ENCODE measurements at places on chromosomes 16 and 17.

DNA sequence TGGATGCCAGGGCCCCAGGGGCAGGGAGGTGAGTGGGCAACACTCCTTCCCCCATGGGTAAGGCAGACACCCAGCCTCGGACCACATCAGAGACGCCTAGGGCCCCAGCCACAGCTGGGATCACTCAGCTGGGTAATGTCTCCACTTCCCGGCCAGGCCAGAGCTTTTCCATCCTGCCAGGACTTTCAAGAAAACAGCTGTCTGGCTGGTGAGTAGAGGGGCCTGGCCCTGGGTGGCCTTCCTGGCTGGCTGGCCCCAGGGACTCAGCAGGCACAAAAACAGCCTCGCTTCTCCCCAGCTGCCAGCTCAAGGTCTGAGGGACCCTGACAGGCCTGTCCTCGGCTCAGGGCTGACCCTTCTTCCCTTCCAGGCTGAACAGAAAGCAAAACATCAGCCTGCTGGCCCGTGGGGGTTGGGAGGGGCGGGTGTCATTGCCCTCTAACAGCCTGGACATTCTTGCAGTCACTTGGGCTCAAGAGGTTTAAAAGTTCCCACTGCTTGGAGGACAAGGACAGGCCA is 45.3 kb upstream of the JPH3 start:
- DNase-seq = no peak

GRCh38 chr17:31997005-31997404 is 10.2 kb upstream of the LRRC37B start:
- DNase-seq = no peak

- no peak for DNase-seq
These were observed 203.9 kb downstream of the CEP112 start for GRCh38 chr17:65987988-65988387.

GRCh38 chr16:11757671-11758545 is 15.3 kb upstream of the TXNDC11 start:
- no peak for DNase-seq

GRCh38 chr16:14672403-14672971 is 21.6 kb downstream of the PLA2G10 start:
- DNase-seq = no peak

GRCh38 chr16:50306287-50306686 is 39.9 kb downstream of the ADCY7 start:
- DNase-seq = no peak

DNA sequence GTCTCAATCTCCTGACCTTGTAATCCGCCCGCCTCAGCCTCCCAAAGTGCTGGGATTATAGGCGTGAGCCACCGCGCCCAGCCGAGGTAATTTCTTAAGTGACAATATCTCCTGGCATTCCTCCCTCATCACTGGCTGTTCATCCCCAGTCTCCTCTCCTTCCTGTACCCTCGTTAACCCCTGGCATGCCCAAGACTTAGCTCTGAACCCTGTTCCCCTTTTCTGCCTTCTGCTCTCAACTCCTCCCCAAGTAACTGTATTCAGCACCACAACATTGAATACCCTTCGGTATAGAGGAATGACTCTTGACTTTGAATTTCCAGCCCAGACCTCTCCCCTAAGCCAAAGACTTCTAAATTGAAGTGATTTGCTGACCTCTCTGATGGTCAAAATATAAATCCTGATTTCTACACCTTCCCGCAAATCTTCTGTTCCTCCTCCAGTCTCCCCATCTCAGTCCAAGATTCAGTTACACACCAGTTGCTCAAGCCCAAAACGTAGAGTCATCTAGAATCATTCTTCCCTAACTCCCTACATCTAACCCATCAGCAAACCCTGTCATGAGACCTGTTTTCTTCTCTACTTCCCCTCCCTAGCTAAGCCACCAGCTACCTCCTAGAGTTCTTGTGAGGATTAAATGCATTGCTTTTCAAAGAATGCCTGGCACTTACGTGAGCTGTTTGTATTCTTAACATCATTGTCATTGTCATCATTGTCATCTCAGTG is 14.8 kb downstream of the PMP22 start:
- no peak for DNase-seq

- DNase-seq = no peak
These were observed 16.6 kb downstream of the TRPV2 start for GRCh38 chr17:16432017-16432416.

- no peak for DNase-seq
These were observed 29.3 kb downstream of the MARF1 start for GRCh38 chr16:15613676-15614075.

- DNase-seq = no peak
These were observed 9.2 kb downstream of the CDIP1 start for GRCh38 chr16:4529085-4530060.

DNA sequence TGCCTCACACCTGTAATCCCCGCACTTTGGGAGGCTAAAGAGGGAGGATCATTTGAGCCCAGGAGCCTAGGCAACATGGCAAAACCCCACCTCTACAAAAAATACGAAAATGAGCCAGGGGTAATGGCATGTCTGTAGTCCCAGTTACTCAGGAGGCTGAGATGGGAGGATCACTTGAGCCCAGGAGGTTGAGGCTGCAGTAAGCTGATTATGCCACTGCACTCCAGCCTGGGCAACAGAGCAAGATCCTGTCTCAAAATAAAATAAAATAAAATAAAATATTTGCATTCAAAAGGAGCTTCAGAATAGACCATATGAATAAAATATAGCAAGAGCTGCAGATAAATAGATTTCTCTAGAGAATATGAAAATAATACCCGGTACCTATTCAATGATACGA is 71.5 kb upstream of the ATF7IP2 start:
- DNase-seq = no peak

GRCh38 chr16:52492789-52493357 is 54.1 kb downstream of the TOX3 start:
- no peak for DNase-seq

GRCh38 chr16:16189842-16190241 is 33.5 kb downstream of the ABCC6 start:
- no peak for DNase-seq

GRCh38 chr16:81451753-81452680 is 7.4 kb downstream of the CMIP start:
- DNase-seq = no peak

DNA sequence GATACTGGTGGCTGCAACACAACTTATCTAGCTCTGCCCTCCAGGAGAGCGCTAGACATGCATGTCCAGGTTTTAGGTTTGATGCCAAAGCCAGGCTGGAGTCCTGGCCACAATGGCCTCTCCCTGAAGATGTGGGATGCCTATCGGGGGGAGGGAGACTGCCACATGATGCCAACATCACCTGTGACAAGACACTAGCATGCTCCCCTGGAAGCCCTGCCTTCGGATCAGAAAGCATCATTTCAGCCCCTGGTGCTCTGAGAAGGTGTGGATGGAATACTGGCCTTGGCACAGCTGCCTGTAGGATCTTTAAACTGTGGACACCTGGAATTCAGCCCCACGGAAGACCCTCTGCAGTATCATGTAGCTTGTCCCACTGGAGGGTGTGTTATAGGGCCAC is 93.5 kb downstream of the SHISA6 start:
- DNase-seq = no peak

GRCh38 chr16:47528431-47528830 is 67.3 kb downstream of the PHKB start:
- no peak for DNase-seq

DNA sequence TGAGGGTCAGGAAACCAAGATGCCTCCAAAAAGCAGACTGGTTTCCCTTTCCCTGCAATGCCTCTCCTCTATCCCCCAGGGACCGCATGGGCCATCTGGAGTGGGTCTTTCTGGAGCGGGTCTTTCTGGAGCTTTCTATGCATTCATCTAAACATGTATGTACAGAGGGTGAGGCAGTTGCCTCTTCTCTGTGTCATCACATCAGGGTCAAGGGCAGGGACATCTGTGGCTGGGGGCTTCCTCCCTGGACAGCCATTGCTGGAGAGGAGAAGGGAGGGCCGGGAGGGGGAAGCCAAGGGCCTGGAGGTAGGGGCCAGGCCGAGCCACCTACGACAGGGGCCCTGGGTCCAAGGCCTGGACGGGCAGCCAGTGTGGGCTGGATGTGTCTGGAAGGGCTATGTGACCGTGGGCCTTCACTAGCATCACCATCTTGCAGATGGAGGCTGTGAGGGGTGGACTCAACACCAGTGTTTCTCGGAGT is 840 bp downstream of the ADCY7 start:
- no peak for DNase-seq

DNA sequence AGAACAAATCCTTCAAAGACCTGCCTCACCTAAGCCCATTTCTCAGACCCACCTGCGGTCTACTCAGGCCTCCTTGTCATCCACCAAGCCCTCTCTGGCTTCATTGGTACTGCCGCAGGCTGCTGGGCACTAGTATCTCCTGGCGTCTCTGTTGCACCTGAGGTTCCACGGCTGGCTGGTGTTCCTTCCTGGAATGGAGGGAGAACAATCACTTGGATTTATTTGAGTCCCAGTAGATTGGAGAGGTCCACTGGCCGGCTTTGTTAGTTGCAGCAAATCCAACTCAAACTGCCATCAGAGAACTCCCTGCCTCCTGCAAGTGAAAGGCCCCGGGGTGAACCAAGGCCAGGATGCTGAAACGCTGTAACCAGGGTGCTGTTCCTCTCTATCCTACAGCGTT is 15.3 kb downstream of the MIS12 start:
- no peak for DNase-seq

DNA sequence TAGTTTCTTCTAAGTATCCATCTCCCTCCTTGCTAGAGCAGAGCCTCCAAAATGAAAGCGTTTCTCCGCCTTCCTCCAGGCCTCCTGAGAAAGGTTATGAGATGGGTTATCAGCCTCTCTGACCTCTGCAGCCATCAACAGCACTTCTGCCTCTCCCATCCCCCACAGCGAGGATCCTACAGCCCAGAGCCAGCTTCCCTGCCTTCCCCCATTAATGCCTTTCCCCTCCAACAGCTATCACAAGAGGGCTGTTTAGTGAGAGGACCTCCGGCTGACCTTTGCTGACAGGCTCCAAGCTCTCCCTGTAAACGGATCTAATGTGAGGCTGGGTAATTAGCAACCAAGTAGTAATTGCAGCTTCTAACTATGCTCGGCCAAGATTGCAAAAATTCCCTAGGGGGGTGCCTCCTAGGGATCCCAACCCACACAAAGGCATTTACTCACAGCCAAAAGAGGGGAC is 55.8 kb downstream of the ZFHX3 start:
- DNase-seq = no peak

DNA sequence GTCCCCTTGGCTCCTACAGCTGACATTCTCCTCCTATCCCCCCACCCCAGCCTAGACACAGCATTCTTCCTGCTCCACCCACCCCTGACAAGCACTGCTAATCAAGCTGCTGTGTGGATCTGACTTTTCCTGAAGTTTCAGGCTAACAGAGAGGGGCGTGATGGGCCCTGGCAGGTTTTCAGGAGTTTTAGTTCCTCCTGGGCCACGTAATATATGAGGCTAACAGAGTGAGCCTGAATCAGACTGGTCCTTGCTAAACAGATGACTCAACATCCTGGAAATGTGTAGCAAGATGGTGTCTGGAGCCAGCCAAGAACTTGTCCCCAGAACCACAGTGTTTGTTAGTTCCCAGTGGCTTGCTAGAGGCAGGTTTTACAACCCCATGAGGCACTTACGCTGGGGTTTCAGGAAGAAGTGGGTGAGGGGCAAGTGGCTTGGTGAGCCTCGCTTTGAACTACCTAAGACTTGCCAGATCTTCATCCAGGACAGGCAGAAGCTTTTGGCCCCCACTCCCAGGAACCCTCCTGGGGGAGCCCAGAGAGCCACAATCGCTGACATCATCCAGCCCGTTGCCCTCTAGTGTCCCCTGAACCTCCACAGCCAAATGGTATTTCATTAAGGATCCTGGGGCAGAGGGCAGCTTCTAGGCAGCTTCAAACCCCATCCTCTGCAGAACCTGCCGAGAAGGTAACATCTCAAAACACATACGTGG is 15.9 kb downstream of the TMEM92 start:
- DNase-seq = no peak

- DNase-seq = no peak
These were observed 55.5 kb downstream of the COX10 start for GRCh38 chr17:14124854-14125253.

DNA sequence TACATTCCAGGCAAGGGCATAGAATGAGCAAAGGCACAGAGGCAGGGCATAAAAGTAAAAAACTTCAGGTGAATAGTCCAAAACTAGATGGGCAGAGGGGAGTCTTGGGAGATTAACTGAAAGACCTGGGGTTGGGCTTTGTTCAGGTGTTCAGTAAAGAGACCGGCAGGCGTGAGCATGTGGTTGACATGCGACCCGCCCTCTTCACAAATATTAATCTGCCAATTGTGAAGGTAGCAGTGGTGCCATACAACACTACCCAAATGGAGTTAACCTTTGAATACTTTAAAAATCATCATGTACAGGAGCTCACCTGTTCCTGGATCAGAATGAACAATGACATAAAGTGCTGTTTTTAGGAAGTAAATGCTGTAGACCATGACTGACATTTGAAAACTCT is 225.5 kb downstream of the LGALS9B start:
- no peak for DNase-seq

GRCh38 chr17:44277976-44278375 is 10.0 kb upstream of the SLC4A1 start:
- no peak for DNase-seq

DNA sequence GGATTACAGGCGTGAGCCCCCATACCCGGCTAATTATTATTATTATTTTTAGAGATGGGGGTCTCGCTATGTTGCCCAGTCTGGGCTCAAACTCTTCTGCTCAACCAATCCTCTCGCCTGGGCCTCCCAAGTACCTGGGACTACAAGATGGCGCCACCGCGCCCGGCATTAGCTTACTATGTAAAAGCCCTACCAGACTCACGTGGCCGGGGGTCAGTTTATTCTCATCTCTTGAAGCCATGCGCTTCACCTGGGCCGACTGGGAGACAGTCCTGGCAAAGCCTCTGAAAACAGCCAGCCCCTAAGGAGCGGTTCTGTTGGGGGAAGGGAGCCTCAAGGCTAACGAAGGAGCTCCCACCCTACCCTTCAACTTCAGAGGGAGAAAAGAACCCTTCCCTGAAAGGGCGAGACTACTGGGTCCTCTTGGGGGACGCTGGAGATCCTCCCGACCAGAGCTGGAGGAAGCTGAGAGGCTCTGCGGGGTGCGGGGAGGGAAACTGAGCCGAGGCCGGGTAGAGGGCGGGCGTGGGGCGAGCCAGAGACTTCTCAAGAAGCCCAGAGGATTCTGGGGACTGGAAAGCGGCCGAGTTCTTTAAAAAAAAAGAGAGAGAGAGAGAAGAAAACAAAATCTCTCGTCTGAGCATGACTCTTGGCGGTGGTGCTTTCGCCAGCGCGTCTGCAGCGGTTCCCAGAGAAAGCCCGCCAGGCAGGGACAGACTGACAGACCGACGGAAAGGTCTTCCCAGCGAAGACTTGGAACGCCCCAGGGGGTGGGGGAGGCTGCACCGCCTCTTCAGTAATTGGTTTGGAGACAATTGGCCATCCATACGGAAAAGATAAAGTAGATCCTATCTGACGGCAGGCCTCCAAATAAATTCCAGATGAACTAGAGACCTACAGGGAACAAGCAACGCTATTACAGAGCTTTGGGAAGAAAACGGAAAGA is 5.6 kb upstream of the TUBG2 start:
- DNase-seq = no peak
